ENCODE measurements at places on chromosomes 12 and 14.

- DNase-seq: no peak
These were observed 14.7 kb upstream of the ASIC1 start for GRCh38 chr12:50042693-50043092.

DNA sequence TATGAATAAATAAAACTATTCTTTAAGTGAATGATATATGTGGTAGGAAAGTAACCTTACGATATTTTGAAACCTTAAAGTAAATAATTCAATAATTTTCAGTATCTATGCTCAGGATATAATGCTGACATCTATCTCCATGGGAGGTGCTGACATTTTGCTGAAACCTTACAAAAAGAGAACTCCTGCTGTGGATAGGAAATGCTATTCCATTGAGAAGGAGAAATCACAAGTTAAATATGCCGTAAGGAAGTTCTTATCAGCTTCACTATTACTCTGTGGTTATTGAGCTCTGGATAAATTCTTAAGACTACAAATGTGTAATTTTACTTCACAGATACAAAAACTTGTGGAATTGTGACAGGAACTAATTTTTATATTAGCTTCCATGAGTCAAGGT, 722.1 kb downstream of the TMTC2 start:
- no peak for DNase-seq

DNA sequence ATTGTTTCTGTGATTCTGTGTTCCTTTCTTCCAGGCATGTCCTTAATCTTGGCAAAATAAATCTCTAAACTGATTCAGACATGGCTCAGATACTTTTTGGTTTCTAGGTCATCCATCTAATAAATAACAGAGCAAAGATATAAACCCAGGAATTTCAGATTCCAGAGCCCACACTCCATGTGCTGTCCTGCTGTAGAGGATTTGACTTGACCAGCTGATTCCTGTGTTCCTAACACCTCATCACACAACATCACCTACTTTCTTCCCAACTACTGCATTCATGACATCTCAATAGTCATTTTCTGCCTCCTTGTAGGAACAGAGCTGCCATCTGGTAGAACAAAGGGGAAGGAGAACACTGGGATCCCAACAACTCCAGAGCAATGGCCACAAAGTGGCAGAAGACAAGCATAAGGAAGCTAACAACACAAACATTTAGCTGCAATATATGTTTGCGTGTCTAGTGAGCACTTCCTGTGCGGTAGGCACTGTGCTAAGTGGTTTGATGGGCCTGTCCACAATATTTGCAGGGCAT, 91.9 kb upstream of the OVCH1 start:
- DNase-seq: no peak

DNA sequence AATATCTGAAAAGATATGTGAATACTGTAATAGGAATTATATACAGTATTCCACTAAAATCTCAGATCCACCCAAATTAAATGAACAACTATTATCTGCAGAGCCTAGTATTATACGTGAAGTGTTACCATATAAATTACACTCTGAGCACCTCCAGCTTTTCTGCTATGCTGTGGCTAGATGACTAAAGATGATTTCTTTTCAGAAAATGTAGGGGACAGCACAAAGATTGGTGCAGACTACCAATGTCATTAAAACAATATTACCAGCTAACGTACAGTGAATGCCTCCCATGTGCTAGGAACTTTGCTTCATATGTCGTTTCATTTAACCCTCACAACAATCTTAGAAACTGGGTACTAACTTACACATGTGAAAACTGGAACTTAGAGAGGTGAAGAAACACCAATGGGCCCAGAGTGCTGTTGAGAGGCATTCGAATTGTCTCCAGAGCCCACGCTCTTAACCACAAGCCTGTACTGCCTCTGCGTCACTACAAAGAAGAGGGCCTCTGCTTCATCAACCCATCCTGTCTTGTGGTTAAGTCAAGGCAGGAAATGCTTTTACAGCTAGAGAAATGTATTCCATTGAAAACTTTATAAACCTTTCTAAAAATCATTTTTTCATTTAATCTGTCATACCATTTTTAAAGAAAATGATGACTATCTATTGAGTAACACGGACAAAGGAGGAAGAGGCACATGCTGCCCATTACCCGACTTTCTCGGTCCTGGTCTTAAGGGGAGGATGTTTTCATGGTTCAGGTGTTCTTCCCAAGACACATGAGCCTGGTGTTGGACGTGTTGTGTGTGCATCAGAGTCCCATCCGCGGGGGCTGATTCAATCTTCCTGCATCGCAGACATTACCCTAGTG, 1.3 kb downstream of the GPR65 start:
- peak; percentile 38 for DNase-seq

DNA sequence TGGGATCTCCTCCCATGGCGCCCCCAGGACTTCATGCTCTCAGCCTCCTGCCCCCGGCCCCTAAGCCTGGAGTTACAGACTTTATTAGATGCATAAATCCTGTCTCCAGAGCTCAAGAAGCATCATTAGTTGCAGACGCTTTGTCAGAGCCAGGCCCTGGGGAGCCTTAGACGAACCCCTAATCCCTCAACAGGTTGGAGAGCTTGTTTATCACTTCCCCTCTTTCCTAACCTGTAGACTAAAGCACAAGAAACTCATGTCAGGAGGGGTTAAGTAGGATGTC, 260 bp upstream of the NPFF start:
- DNase-seq: no peak

- no peak for DNase-seq
These were observed 42.8 kb upstream of the VASH1 start for GRCh38 chr14:76718306-76719040.

DNA sequence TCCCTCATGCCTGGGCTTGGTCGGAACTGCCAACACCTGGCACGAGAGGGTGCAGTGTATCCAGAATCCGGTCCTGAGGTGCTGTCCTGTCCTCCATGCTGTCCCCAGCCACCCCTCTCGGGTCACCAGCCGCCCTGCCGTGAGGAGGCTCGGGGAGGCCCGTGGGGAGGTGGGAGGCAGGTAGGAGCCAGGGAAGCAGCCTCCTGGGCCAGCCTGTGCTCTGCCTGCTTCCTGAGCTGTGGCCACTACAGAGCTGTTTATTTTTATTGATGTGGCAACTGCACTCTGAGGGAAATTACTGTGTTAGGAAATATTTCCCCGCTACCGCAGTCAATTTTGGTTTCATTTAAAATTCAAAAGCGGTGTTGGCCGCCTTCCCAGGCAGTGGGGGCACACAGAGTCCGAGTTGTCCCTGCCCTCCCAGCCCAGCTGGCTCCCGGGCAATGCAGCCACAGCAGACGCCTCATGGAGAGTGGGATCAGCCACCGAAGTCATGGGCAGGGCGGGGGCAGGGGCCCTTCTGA, 18.3 kb downstream of the NOC4L start:
- no peak for DNase-seq

DNA sequence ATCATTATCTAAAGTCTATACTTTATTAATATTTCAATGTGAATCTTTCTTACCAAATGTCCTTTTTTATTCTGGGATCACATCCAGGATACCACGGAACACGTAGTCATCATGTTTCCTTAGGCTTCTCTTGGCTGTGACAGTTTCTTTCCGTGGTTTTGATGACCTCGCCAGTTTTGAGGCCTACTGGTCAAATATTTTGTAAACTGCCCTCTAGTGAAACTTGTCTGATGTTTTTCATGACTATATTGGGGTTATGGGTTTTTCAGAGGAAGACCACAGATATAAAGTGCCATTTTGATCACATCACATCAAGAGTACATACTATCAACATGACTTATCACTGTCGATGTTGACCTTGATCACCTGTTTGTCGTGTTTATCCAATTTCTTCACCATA, 14.1 kb upstream of the SERPINA6 start:
- DNase-seq: no peak

GRCh38 chr12:47767216-47767724, 5.8 kb upstream of the SLC48A1 start:
- DNase-seq: peak; percentile 81

DNA sequence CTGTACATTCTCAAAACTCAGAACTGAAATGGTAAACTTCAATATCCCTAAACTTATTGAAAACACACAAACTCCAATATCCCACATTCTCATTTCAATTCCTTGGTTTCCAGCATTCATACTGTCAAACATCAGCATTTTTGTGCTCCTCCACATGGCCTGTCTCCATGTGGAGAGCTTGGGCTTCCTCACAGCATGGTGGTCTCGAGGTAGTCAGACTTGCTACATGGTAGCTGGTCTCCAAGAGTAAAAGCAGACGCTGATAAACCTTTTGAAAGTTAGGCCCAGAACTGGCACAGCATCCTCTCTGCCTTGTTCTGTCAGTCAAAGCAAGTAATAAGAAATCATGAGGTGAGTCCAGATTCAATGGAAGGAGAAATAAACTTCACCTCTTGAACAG, 70.5 kb downstream of the VCPKMT start:
- no peak for DNase-seq

- no peak for DNase-seq
These were observed 5.9 kb downstream of the DGLUCY start for GRCh38 chr14:91119556-91120311.

GRCh38 chr12:29961231-29961630, 177.5 kb upstream of the TMTC1 start:
- DNase-seq: no peak

- DNase-seq: no peak
These were observed 60.9 kb upstream of the FSCB start for GRCh38 chr14:44567997-44568396.

- DNase-seq: no peak
These were observed 50.6 kb downstream of the SCAF11 start for GRCh38 chr12:45939759-45940158.

- no peak for DNase-seq
These were observed 5.3 kb downstream of the KCNH3 start for GRCh38 chr12:49543914-49544815.

- no peak for DNase-seq
These were observed 70.1 kb downstream of the PRKD1 start for GRCh38 chr14:29857551-29857950.

DNA sequence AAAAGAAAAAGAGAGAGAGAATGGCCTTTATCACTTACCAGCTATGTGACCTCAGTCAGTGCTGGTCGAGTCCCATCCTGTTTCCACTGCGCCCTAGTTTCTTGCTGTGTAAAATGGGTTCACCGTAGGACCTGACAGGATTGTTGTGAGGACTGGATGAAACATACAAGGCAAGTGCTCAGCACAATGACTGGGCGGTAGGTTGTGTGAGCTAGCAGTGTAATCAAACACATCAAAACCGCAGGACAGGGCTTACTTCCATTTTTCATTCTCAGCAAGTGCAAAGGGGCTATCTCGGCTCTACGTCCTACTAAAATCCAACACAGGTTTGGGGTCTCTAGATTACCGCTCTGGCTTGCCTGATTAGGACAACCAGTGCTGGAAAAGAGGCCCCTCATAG, 36.4 kb upstream of the ATXN2 start:
- DNase-seq: no peak

DNA sequence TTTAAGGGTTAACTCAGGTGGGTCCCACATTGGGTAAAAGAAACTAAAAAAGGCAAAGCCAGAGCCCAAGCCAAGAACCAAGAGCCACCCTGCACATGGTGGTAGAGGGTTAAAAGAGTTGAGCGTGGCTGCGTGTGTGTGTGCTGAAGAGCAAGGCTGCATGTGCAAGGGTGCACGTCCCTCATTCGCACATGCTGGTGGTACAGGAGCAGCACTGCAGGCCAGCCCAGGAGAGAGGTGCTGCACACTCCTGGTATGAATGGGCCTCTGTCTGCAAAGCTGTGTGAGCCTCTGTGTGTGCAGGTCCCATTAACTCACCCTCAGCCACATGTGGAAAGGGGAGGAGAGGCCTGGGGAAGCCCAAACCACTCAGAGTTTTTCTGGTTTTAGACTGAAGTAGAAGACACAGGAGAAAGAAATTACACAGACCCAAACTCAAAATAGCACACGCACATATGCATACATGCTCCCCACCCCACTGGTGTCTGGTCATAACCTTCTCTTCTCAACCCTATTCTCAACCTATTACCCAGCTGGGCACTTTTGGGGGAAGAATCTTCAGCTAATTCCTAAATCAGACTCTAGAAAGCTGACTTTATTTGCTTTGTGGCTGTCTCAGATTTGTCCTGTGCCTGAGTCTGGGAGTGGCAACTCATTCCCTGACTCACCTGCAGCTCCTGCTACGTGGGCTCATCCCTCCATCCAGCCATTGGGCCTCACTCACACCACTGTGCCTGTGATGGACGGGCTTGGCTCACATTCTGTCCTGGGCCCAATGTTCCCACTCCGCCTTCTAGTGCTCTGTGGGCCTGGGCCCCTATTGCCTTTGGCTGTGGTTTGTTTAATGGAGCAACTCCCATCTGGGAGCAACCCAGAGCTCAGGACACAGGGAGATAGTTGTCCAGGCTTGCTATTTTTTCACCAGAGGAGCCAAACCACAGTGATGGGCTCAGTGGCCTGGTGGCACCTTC, 30.8 kb upstream of the COL2A1 start:
- DNase-seq: no peak

GRCh38 chr14:91376547-91377477, 40.8 kb downstream of the CCDC88C start:
- no peak for DNase-seq
